ENCODE measurements at places on chromosomes 13 and 19. TPM values are rescaled to one million over a fixed set of nuclear protein-coding genes. Genes with fewer than 3 reads are reported as not detected.

SCAMP4 gene
- total RNA-seq, result 73.7 TPM

- DNase-seq, result no peak
Measured at GRCh38 chr13:110698689-110699088, 7.2 kb downstream of the CARS2 start.

DNA sequence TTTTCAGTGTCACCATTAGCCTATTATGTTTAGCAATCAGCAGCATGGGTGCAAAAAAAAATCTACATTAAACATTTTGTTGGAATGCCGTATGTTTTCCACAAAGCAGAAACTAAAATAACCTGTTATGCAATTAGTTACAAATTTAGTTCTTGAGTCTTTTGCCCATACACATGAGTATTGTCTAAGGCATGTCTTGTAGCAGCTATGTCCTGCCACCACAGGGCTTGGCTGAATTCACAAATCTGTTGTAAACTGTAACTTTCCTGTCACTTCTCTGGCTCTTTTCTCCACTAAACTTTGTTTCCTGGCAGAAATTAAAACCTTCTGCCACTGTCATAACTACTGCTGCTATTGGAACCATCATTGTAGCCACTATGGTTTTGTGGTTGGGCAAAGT is 277.9 kb upstream of the SPRY2 start:
- DNase-seq, result no peak

GRCh38 chr13:75870397-75870903 is 234.3 kb downstream of the LMO7 start:
- DNase-seq, result no peak

ZNF99 gene
- not detected for total RNA-seq

ZNF729 gene
- total RNA-seq, result not detected

- no peak for DNase-seq
Measured at GRCh38 chr13:65999411-65999810, 1230.7 kb downstream of the PCDH9 start.

CGB3 gene
- total RNA-seq, result not detected

DNA sequence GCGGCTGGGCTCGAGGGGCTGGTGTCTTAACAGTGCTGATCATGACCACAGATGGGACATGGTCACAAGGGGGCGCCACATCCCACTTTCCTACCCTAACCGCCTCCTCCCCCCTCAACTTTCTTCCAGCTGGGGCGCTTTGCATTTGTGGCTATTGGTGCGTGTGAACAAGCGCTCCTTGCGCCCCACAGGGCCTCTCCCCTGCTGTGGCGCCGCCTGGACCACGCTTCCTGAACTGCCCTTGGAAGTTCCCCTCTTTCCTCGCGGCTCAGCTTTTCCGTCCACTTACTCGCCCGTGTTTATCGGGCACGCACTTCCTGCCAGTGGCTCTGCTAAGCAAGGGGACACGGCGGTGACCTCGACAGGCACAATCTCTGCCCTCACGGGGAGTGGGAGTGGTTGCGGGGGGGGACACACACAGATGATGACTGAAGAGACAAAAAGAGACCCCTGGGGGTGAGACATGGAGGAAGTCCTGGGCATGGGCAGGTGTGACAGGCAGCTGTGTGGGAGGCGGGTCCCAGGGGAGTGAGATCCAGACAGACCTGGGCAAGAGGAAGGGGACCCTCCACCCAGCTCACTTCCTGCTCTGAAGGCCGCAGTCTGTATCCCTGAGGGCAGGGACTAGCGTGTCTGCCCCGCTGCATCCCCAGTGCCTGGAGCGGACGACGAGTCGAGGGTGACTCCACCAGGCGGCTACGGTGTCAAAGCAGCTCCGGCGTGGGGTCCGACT is 40.3 kb downstream of the ZNF787 start:
- no peak for DNase-seq

RAB3D gene
- total RNA-seq, result 14.2 TPM

BLOC1S3 gene
- total RNA-seq, result 21.4 TPM

GRCh38 chr19:31258211-31259052 is 90.8 kb downstream of the TSHZ3 start:
- no peak for DNase-seq

DNA sequence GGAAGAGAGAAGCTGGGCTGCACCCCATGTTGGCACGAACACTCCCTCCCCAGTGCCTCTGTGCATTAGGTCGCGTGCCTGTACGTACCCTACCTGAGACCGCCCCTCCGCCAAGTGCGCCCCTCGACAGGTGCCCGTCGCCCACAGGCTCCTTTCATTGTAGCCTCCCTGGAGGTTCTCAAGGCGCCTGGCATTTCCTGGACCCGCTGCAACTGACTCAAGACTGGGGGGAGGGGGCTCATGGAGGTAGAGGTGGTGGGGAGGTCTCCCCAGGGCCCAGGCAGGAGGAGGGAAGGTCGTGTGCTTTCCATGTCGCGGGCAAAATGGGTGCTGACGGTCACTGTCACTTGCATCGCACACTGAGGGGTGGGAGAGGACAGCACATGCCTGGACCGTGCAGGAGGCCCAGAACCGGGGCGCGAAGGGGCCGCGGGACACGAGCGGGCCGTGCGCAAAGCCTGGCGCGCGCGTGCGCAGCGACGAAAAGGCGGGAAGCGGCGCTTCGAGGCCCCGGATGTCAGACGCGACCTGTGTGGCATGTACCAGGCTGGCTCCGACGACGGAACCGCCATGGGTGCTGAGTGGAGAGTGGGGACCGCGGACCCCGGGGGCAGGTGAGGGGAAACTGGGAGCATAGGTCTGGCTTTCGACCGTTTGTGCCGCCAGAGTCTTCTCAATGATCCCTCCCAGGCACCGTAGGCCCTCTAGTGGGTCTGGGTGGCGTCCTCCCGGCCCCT is 16.5 kb downstream of the NFIX start:
- no peak for DNase-seq

DNA sequence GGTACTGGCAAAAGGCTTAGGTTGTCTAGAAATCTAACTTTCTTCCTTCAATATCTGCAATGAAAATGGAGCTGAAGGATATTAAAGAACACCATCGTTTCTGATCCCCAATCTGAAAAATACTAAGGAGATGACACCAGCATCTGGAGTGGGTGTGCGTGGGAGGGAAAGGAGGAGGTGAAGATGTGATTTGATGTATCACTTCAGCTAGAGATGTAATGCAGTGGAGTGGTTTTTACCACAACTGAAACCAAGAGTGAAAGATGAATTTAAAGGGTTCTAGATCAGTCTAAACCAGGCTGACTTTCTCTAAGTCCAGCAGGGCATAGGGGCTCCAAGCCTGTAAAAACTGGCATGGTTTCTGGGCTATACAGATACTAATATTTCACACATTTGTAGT is 148.4 kb downstream of the AKAP11 start:
- DNase-seq, result no peak

DNA sequence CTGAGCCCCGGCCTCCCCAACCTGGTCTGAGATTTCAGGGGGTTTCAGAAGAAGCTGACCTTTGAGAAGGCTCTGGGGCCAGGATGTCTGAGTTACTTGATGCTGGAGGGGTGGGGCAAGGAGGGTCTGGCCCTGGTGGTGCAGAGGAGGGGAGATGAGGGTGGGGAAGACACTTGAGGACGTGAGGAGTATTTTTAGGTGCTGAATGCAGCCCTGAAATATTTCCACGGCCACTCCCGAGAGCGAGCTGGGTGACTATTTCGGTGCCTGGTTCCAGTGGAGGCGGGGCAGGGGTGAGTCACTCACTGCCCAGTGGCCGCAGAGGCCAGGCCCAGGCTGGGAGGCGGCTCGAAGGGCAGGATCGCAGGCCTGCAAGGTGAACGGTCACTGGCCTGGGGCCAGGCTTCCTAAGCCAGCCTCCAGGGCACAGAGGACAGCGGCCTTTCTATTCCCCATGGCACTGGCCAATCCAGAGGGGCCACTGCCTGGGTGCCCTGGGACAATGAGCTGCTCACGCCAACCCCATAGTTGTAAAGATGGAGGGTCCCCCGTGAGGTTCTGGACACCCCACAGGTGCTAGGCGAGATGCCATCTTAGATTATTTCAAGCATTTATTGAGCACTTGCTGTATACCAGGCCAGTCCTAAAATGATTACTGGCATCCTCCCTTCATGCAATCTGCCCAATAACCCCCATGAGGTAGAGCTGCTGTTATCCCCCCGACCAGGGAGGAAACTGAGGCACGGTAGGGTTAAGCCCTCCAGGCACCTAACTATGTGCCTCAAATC is 19.7 kb upstream of the JUND start:
- peak; percentile 80 for DNase-seq

DNA sequence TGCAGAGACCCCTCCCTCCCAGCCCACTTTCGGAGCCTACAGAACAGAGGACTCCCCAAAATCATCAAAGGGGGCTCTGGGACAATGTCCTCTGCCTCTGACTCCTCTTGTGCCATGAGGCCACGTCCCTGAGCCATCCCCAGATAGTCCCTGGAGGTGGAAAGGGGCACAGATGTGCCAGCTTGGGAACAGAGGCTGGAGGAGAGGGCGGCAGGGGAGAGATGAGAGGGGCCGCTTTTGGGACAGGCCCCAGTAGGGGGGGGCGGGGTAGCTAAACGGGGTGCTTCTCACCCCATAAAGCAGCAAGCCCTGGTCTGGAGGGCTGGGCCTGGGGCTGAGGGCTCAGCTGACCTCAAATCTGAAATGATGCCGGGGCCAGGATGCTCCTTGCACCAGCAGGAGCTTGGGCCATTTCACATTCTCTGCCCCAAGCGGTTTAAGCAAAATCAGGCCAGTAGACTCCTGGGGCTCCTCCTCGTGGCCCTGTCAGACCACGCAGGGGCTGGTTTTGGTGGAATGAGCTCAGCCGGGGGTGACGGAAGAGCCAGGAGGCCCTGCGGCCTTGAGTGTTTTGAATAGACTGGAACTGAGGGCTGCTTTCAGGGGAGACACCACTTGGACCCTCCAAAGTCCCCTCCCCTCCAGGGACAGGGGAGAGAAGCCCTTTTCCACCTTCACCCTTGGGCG is 27.1 kb downstream of the ONECUT3 start:
- DNase-seq, result no peak

HIPK4 gene
- total RNA-seq, result not detected

GRCh38 chr19:10838377-10838776 is 2.4 kb upstream of the TMED1 start:
- no peak for DNase-seq

GRCh38 chr13:49220036-49220855 is at the start of gene MLNR:
Gene MLNR (plus strand): TSS chr13:49220338. CDS start chr13:49220338, 0 bp downstream.
- DNase-seq, result no peak

- no peak for DNase-seq
Measured at GRCh38 chr13:100625447-100625846, 36.9 kb upstream of the GGACT start.

GRCh38 chr19:771332-771785 is 20.4 kb downstream of the MISP start:
- DNase-seq, result no peak

FLT1 gene
- total RNA-seq, result 44.6 TPM

- DNase-seq, result no peak
Measured at GRCh38 chr13:106997696-106998095, 429.8 kb upstream of the ARGLU1 start.

DNA sequence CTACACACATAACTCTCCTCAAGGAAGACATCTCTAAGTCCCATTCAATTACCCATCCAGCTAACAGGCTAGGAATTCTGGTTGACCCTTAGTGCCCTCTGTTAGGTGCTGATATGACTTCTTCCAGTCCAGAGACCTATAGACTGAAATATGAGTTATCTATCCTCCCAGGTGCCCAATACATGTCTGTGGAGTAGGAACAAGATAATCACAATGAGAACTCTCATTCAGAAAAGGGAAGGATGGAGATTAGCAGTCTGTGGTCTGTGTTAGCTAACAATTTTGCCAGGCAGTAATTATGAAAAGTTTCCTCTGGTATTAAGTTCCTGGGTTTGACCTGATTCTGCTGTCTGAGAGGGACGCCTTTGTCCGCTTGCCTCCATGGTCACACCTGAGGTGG is 44.2 kb upstream of the SLAIN1 start:
- no peak for DNase-seq

DNA sequence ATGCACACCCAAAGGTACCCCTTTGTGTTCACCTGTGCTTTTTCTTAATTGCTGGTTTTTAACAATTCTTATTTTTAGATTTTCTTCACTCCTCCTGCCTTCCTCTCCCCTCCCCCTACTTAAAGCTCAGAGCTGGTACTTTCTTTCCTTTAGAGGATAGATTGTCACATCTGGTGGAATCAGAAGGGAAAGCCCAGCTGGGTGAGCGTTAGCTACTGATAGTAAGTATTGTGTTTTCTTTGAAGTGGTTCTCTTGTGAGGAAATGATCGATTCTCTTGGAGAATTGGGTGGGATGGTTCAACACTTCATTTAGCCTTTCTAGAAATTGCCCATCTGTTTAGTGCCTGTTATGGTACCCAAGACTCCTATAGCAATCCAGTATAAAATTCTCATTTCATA is 84.8 kb downstream of the FLT1 start:
- DNase-seq, result no peak

DNA sequence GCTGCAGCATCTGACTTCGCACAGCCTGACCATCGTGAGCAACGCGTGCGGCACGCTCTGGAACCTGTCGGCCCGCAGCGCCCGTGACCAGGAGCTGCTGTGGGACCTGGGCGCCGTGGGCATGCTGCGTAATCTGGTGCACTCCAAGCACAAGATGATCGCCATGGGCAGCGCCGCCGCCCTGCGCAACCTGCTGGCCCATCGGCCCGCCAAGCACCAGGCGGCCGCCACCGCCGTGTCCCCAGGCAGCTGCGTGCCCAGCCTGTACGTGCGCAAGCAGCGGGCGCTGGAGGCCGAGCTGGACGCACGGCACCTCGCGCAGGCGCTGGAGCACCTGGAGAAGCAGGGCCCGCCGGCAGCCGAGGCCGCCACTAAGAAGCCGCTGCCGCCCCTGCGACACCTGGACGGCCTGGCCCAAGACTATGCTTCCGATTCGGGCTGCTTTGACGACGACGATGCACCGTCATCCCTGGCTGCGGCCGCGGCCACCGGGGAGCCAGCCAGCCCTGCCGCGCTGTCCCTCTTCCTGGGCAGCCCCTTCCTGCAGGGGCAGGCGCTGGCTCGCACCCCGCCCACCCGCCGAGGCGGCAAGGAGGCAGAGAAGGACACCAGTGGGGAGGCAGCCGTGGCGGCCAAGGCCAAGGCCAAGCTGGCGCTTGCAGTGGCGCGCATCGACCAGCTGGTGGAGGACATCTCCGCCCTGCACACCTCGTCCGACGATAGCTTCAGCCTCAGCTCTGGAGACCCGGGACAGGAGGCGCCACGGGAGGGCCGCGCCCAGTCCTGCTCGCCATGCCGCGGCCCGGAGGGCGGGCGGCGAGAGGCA is 13.6 kb downstream of the C19orf25 start:
- no peak for DNase-seq

INSL3 gene
- total RNA-seq, result not detected

RHPN2 gene
- 0.81 TPM for total RNA-seq

DNA sequence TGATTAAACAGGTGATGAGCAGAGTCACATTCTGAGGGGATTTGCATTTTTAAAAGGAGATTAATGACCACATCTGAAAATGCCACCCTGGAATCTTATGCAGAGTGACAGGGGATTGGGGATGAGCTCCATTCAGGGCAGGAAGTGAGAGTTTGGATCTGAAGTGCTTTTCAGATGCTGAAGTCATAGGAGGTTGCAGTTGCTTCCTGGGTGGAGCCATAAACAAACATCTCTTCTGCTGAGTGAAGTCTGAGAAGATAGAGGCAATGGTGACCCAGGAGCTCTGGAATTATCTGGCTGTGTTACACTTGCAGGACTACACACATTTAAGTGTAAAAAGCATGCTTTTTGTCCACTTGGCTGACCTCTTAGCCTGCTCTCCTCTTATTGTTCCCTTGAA is 51.4 kb upstream of the PSG8 start:
- no peak for DNase-seq
